Stimulated activated CD8-positive, alpha-beta memory T cell treated with anti-CD3 and anti-CD28 coated beads, Interleukin-12 subunit alpha, Interleukin-12 subunit beta, amount 100 ng/mL, for 1 hour (primary cell): ENCODE measurements at places on chromosomes 7 and 10.

DNA sequence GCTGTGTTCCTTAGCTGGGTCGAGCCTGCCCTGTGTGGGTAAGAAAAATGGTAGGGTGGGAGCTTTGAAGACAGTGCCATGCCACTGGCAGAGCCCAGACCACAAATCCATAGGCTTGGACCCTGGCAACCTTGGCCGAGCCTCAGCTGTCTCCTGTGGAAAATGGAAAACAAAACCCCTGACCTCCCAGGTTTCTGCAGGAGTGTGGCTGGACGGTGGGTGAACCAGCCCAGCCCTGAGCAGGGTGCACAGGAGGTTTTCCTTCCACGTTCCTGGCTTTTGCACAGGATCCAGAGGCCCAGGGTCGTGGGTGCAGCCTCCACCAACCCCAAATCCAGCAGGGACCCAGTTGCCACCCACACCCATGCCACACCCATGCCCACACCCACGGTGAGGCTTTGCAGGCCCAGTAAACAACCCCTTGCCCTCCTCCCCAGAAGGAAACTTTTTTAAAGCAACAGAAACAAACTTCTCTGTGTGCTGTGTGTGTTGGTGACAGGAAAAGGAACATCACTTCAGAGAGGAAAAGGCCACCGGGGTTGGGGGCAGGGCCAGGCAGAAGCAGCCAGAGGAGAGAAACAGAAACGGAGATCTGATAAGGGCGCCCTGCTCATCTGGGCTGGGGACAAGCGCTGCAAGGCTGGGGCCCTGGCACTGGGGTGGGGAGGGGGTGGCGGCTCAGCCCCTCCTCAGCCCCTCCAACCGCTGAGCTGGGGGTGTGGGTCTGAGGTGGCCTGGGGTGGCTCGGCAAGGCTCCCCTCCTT is 20.7 kb upstream of the ZMIZ1 start:
- no peak for DNase-seq

DNA sequence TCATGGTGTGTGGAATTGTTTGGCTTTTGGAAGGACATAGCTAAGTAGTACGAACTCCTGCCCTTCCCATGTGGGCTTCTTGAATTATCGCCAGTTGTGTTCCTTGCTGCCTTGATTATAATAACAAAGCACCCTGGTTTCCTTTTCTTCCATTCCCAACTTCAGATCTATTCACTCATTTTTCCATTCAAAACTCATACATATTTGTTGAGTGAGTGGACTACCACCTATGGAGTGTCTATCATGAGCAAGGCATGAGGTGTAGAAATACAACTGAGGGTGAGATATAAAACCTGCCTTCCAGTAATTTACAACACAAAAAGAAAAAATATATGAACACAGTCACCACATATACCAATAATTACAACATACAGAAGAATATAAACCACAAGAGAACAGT is 4.9 kb upstream of the COL17A1 start:
- no peak for DNase-seq

DNA sequence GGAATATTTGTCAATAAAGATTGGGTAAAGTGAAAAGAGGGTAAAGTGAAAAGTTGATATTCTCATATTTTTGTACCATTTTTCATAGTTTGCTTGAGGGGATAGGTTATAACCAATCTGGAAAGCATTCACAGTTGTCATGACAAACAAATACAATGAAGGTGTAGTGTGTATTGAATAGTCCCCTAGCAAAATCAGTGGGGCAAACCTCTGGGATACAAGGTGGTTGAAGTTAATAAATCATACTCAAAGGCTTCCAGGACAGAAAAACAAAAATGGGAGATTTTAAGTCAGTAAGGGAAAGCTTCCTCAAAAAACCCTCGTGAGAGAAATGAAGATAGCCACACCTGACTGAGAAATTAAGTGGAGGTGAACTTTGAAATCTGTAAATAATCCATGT is 39.4 kb downstream of the PHTF2 start:
- no peak for DNase-seq

DNA sequence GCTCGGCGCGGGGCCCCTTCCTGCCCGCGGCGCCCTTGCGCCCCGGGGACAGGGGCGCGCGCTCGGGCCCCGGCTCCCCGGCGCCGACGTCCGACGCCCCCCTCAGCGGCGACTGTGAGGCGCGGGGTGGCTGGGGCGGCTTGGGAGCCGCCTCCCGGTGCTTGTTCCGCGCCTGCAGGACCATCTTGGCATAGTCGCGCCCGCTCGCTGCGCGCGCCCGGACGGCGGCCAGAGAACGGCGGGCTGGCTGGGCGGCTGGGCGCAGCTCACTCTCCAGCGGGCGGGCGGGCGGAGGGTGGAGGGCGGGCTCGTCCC is at the start of gene DPY19L1:
Gene DPY19L1 (minus strand): TSS at position 275 of the 315 bp plus-strand sequence. CDS start 91 bp downstream, at position 184.
- DNase-seq, result no peak

GRCh38 chr7:93031795-93032194 is 86.0 kb downstream of the SAMD9 start:
- DNase-seq, result no peak

DNA sequence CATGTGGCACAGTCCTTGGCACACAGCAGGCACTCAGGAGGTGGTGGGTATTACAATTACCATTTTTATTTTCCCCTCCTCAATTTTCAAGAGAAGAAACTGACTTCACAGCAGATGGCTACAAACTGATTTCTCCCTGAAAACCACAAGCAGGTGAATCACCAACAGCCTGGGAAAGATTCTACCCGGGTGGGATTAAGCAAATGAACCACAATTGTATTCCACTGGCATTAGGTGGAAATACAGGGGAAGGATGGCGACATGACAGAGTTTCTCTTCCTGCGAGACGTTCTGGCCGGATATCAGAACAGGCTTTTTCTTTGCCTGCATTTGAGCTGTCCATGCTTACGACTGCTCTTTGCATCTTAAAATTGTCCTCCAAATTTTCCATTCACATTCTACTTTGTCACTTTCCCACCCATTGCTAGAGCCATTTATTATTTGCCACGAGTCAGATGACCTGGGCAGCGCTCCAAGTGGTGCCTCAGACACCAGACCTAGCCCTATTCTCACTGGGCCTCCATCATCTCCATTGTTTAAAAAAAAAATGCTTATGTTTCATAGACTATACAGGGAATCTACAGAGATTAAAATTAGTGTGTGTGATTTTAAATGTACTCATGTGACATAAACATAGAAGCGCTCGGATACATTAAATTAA is 4.6 kb downstream of the DENND11 start:
- DNase-seq, result no peak

DNA sequence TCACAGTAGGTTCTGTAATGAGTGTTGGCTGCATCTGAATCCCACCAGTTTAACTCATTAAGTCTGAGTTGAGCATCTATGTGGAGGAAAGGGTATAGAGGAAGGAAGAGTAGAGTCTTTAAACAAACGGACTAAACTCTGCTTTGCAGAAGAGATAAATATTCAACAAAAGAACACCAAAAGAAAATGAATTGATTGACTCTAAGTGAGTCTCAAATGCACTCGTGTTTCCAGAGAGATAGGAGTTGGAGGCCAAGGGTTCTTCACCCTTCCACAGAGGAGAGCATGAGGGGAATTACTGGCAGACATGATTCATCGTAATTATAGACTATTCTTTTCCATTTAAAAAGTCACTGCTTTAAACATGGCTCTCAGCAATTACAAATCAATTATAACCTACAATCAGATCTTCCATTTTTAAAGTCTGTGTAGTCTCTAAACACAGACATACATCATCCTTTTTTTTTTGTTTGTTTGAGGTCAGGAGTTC is 56.3 kb downstream of the PLPP4 start:
- no peak for DNase-seq

DNA sequence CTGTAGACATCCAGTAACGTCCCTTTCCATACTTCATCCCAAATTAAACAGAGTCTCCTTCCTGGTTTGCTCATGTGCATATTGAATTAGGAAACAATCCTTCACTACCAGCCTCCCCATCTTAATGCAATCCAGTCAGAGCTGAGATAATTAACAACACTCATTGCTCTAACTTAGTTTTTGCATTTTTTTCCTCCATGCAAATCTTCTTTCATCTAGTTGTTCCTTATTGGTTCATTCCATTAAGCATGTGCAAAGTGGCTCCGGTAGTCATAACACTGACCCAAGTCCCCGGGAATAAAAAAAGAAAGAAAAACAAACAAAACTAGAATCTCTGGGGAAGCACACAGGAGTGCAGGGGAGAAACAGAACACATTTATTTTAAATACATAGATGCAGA is 1176.1 kb downstream of the GATA3 start:
- no peak for DNase-seq

- no peak for DNase-seq
Observed at GRCh38 chr7:73433924-73434700, 534 bp downstream of the FZD9 start.

GRCh38 chr10:34627331-34627730 is 187.8 kb downstream of the PARD3 start:
- no peak for DNase-seq

GRCh38 chr7:96320442-96320841 is 1.5 kb downstream of the SLC25A13 start:
- DNase-seq, result no peak

- DNase-seq, result no peak
Observed at GRCh38 chr10:517241-517830, 172.1 kb downstream of the DIP2C start.

DNA sequence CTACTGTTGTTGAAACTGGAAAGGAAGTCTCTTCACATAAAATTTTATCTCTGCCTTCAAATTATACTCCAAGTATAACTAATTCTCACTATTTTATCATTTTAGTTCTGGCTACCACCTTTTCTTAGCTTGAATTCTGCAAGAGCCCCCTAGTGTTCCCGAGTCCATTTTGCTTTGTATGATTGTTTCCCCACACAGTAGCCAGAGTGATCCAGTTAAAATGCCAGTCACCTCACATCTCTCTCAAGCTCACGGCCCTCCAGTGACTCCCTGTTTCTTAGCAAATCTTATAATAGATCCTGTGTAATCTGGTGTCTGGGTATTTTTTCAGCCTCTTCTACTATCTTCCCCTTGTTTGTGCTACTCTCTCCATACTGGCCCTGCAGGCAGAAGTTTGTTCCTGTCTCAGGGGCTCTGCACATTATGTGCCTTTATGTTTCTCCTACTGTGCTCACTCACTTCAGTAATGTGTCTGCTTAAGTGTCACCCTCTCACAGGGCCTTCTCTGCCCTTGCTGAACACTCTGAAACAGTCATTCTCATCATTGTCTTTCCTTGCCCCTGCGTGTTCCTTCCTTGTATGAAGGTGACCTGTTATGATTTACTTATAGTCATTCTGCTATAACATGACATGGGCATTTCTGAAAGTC is 8.9 kb downstream of the WAC start:
- DNase-seq, result no peak

- DNase-seq, result no peak
Observed at GRCh38 chr7:137816696-137817320, 30.0 kb downstream of the DGKI start.

GRCh38 chr7:1410992-1411391 is 48.3 kb downstream of the MICALL2 start:
- DNase-seq, result no peak

DNA sequence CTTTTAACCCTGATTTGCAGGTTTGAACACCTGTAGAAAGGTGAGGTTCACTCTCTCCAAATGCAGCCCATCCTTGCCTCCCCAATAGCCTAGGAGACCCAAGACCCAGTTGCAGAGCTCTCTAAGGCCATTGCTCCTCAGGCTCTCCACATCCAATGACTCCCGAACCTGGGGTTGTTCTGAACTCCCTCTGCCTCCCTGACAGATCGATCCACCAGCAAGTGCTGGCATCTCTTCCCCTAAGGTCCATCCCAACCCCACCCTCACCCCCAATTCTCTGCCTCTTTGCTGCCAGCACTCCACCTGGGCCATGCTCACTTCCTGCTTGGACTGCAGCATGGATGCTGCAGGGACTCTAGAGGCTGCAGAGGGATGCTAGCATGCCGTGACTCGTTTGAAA is 19.3 kb upstream of the FAM170B start:
- no peak for DNase-seq

GRCh38 chr7:91297939-91298338 is 33.7 kb downstream of the FZD1 start:
- DNase-seq, result no peak

DNA sequence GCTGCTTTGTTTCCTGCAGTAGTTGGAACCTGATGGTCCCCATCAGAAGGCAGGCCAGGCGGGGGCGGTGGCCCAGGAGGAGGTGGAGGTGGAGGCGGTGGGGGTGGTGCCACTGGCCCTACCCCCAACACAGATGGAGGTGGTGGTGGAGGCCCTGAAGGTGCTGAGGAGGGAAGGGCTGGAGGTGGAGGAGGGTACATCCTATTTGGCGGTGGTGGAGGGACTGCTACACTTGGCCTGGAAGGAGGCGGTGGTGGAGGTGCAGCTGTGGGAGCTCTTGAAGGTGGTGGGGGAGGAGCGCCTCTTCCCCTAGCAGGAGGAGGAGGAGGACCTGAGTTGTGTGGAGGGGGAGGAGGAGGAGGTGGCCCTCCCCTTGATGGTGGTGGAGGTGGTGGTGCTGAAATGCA is 36.8 kb downstream of the LMOD2 start:
- no peak for DNase-seq

DNA sequence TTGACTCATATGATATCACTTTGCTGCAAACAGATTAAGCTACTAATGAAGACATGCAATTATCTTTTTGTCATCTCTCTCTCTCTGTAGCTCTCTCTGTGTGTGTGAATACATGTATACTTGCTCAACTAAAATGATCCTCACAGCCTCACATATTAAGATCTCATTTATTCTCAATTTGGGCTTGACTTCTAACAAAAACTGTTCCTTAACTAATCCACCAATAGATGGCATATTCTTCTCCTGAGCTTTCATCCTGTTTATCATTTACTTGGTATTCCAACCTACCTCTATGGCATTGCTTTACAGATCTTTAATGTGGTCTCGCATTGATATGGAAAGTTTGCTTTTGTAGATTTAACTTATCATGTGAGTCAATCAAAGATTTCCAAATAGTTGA is 540.4 kb downstream of the CNTNAP2 start:
- no peak for DNase-seq

GRCh38 chr10:5684318-5684970 is at the start of gene TASOR2:
Gene TASOR2 (plus strand): TSS chr10:5684838. CDS start chr10:5720643, 35,805 bp downstream.
- DNase-seq, result peak; percentile 96

- no peak for DNase-seq
Observed at GRCh38 chr7:22116451-22117030, 170.8 kb upstream of the CDCA7L start.

DNA sequence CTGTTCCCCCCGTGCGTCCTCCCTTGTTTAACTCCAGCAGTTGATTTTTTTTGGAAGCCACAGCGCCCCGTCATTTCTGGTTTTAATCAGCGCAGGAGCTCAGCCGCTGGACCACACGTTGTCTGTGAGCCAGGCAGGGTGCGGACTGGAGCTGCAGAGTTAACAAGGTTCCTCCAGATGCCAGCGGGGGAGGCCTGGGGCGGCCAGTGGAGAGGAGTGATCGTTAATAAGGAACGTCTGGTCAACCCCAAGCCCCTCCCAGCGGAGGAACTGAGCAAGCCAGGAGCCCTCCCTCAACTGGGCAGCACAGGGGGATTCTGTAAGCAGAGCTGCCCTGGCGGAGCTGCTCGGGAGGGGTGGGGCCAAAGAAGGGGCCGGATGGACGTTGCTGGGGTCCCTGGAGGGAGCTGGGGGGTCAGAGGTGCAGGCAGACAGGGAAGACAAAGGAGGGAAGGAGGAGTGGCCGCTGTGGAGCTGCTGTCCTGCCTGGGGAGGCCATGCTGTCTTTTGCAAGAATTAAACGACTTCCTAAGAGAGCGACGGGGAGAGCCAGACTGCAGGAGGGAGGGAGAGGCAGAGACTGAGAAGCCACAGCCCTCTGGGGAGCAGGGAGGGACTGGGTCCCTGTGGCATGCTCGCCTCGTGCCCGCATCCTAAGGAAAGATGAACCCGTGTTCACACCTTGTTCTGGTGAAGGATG is 537.1 kb upstream of the FOXK1 start:
- no peak for DNase-seq

GRCh38 chr10:52198540-52198939 is 115.5 kb upstream of the DKK1 start:
- DNase-seq, result no peak
